ENCODE measurements at places on chromosomes 1 and 21.

DNA sequence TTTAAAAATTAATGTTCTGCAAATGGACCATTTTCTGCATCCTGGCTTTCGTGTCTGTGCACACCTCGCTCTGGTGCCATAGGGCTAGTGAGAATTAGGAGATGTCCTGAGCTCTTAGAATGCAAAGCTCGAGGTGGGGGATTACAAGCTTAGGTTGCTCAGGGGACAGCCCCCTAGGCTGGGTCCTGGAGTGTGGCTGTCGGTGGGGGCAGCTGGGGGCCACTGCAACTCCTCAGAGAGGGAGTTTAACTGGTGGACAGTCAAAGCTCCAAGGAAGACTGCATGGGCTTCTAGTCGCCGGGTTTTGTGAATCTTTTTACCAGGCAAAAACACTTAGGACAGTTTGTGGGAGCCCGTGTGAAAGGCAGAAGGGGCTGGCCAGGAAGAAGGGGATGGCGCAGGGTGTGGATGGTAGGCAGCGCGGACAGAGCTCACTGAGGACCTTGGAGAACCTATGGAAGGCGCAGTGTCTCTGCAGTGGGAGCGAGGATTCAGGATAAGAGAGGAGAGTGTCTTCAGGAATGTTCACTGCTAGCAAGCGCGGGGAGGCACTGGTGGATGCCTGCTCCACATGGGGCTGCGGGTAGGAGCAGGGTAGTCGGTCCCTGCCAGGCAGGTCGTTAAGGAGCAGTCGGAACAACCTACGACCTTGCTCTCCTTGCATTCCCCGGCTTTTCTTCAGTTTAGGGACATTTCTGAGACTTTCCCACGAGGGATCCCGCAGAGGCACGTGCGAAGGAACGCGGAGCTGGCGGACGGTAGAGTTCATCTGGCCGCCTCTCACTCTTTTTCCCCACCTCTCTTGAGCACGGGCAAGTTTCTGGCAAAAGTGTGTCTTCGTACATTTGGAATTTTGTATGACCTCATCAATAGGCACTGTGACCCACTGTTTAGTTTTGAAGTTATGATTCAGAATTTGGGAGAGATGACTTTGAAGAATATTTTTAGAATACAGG is 12.9 kb upstream of the KCNE1 start:
- no peak for DNase-seq

GRCh38 chr1:219050086-219050821 is 123.4 kb upstream of the LYPLAL1 start:
- no peak for DNase-seq

- DNase-seq = no peak
Observed at GRCh38 chr1:40711465-40712404, 20.2 kb downstream of the NFYC start.

DNA sequence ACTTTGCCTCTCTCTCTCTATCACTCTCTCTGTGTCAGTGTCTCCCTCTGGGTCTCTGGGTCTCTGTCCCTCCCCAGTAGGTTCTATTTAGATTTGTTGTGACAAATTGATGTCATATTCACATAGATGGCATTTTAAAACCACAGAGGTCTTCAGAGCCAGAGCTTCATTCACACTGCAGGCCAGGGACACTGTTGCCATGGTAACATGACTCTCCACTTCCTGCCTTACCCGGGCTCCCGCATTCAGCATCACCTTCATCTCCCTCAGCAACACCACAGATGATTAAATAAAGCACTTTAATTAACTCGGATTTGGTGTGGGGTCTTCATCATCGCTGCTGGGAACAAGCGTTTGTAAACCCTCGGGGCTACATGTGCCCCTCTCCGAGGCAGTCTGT is 132.6 kb downstream of the ETS2 start:
- DNase-seq = no peak

DNA sequence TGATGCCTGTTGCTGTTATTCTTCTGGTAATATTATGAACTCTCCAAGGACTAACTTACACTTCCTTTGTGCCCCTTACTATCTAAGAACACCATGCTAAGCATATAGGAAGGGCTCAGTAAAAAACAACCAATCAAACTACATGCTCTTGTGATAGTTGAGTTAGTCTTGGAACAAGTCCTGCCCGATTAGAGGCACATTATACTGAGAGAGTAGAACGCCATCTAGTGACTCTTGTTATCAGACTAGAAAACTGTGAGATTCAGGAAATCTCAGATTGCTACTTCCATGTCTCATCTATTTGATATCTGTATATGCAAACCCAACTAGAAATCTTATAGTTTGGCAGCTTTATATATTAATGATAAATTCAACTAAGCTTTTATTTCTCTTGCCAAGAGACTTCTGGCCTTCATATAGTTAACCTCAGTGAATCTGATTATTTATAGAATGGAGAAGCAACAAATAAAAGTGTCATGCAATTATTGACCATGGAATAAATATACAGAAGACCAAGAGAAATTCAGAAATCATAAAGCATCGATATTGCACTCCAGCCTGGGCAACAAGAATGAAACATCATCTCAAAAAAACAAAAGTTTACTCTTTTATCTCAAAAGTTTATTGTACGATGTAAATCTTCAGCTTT is 7.8 kb upstream of the SRRM1 start:
- DNase-seq = no peak

DNA sequence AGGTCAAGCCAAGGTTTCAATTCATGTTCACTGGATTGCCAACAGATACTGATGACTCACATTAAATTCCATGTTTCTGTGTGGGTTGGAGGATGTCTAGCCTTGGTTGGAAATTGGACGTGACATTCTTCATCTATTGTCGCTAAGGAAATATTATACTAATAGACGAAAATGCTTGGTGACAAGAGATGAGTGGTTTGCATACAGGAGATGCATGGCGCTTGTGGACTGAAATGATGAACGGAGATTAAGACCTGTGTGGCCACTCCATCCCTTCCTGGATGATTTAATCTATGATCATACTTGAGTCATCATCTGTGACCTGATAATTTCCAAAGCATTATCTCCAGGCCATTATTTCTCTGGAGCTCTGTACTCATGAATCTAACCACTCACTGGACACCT is 97.0 kb upstream of the CD34 start:
- DNase-seq = no peak

- DNase-seq = no peak
Observed at GRCh38 chr1:162134646-162135045, 65.2 kb downstream of the NOS1AP start.

- DNase-seq = no peak
Observed at GRCh38 chr1:248696261-248696660, 6.3 kb downstream of the OR14I1 start.

- DNase-seq = no peak
Observed at GRCh38 chr1:58964428-58964827, 180.6 kb upstream of the JUN start.

GRCh38 chr1:66284746-66285145 is 249.2 kb upstream of the SGIP1 start:
- DNase-seq = no peak

DNA sequence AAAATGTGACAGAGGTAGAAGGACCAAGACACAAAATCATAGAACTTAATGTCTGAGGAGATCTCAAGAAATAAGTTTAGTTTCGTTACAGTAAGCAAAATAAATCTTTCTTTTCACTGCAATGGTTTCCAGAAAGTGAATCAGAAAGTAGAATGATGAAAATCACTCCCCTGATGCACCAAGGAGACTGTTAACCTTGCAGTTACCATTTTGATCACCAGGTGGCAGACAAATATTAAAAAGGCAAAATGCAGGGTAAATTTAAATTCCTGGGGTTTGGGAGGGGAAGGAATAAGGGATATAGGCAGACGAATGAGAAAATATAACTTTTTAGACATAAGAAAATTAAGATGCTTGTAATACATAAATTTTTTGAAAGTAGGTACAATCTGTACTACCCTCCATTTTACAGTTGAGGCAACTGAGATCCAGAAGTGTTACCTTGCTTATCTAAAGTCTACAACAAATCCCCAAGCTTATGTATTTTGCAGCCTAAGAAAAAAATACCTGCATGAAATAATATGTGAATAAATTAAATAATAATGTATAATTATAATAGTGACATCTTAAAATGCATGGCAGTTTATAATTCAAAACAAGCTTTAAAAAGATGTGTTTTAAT is 253.2 kb downstream of the CRB1 start:
- no peak for DNase-seq

DNA sequence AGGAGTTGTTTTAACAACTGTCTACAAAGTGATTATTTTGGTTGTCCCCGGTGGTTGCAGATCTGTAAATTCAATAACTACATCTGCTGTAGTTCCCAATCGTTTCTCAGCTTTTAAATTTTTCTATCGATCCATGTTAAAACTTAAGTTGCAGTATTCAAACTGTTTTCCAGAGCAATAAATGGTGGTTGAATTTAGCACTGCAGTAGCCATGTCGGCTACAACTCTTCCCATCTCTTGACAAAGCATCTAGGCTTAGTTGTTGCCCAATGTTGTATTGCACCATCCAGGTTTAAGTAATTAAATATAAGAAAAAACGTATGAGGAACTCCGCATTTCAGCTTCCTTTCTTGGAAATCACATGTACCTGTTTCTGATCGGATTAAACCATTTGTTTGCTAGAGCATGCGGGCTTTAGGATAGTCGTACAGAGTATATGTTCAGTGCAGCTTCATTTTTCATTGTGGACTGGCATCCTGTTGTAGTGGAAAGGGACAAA is 996 bp downstream of the CNIH4 start:
- no peak for DNase-seq

- no peak for DNase-seq
Observed at GRCh38 chr1:193456811-193457280, 270.4 kb upstream of the B3GALT2 start.

DNA sequence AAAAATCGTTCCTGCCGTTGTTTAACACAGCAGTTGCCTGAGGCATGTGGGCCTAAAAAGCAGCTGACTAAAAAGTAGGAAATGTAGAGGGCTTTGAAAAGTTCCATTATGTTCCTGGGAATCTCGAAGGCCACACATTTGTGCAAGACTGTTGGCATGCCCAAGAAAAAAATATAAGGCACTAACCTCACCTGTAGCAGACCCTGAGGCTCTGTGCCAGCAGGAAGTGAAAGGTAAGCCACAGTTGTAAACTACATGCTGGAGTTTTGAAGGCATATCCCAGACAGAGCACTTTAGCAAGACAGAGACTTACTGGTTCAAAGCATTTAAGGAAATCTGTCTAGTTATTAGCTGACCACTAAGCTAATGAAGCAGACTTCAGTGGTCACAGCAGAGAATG is 52.7 kb downstream of the TRMT1L start:
- DNase-seq = no peak

GRCh38 chr1:24501371-24502064 is 1.1 kb upstream of the RCAN3 start:
- DNase-seq = no peak

DNA sequence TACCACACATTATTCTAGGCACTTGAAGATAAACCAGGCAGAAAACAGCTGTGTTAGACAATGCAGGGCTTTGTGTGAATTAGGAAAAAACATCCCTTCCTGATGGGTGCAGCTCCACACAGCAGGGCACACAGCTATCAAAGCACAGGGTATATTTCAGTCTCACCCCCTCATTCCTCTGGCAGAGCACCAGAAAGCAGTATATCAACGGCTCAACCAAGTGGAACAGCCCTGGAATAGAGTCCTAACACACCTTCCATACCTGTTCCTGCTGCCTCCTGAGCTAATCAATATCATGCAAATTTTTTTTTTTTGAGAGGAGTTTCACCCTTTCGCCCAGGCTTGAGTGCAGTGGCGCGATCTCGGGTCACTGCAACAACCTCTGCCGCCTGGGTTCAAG is 32.1 kb downstream of the LYST start:
- no peak for DNase-seq

DNA sequence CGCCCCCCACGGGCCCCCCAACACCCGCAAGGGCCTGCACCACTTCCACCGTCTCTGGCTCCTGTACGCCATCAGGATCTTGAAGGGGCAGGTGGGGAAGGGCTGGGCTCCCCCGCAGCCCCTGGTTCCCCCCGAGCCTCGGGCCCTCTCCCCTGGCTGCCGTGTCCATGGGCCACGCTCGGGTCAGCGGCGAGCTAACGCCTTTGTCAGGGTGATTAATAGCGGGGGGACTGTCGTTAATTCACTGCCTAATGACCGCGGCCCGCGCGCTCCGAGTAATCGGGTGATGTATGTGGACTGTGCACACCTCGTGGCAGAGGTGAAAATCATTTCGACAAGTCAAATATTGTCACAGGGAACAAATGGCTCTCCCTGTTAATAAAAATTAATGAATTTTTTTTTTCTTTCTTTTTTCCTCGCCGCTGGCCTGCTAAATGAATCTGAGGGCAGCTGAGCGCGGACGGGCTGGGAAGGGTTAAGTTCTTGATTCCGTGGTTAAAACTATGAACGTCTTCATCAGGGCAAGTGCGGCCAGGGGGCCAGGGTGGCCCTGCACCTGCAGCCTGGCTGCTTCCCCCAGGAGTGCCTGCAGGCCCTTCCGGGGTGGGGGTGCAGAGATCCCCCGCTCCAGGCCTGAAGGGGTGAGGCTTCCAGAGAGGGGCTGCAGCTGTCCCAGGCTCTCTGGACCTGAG is 100.8 kb downstream of the PRDM16 start:
- DNase-seq = no peak

DNA sequence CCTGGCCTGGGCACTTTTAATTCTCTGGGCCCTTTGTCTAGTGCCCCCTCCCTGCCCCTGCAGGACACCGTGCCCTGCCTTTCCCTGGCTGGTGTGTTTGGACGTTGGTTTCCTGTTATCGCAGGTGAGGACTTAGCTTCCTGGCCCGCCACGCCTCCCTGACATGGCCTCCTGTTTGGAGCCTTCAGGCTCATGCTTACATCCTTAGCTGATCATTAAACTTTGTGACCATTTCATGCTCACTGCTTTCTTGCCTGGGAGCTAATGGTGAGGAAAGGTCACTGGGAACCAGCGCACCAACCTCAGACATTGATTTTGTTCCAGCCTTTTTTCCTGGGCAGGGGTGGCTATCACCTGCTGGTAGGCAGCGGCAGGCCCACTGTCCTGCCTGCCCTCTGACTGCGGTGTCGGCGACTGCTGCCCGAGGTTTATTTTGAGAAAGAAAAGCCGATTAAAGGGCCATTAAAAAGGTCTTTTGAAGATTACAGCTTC is 3.7 kb downstream of the PFKL start:
- no peak for DNase-seq

DNA sequence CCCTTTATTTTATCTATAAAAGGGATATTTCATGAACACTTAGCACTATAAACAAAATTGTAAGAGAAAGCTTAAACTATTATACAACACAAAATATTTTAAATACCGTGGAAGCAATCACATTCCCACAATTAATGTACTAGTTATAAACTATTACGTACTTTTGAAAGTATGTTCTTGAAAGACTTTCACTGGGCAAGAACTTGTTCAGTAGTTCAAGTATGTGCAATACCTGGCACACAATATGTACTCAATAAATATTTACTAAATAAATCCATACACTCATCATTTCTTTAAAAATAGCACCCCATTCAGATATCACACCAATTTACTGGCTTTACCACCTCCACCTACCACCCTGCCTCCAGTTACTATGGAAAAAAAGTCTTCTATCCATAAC is 12.6 kb upstream of the FMO2 start:
- DNase-seq = no peak
